HFFc6 (cell line): ENCODE measurements at places on chromosomes 12 and 14.

DNA sequence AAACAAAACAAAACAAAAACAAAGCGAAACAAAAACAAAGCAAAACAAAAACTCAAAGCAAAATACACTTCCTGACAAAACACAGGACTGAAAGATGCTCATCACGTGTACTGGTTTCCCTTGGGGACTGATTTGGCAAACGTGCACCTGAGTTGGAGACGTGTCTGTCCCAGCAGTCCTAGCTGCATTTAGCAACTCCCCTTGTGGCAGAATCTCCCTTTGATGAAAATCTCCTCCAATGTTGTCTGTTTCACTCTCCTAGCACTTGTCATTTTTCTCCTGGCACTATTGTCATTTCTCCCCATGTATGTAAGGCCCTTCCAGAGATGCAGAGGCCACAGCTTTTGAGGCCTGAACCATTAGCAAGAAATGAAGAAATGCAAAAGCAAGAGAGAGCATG, 6.8 kb upstream of the SLC24A4 start:
- no peak for DNase-seq

DNA sequence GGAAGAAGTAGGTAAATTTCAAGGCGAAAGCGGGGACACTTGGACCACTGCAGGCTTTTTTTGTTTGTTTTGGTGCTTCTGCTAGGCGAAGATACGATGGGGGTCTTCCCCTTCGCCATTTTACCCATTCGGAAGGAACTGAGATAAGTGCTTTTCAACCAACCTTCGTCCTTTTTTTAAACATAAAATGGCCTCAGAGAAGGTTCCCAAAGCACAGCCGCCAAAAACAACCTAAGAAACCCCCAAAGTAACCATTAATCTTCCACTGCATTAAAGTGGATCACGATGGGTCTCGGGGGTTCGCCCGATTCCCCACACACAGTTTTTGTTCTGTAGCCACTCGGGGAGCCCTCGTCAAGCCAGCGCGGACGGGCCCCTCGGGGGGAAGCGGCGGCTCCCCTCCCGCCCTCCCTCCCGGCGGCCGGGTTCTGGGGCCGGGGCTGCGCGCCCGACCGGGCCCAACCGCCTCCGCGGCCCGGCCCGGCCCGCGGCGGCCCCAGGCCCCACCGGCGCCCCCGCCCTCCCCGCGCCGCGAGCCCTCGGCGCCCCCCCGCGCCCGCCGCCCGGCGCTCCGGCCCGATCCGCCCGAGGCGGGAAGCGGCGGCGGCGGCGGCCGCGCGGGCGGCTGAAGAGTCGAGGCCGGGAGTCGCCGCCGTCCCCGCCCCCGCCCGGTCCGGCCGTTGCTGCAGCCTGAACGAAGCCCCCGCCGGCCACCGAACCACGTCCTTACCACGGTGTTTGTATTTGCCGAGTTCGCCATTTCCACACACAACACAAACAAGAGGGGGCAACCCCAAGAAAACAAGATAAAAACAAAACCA, 790 bp downstream of the GTF2A1 start:
- DNase-seq: peak; percentile 5

- peak; percentile 22 for DNase-seq
Measured at GRCh38 chr14:92362781-92363235, 39.8 kb downstream of the SLC24A4 start.

DNA sequence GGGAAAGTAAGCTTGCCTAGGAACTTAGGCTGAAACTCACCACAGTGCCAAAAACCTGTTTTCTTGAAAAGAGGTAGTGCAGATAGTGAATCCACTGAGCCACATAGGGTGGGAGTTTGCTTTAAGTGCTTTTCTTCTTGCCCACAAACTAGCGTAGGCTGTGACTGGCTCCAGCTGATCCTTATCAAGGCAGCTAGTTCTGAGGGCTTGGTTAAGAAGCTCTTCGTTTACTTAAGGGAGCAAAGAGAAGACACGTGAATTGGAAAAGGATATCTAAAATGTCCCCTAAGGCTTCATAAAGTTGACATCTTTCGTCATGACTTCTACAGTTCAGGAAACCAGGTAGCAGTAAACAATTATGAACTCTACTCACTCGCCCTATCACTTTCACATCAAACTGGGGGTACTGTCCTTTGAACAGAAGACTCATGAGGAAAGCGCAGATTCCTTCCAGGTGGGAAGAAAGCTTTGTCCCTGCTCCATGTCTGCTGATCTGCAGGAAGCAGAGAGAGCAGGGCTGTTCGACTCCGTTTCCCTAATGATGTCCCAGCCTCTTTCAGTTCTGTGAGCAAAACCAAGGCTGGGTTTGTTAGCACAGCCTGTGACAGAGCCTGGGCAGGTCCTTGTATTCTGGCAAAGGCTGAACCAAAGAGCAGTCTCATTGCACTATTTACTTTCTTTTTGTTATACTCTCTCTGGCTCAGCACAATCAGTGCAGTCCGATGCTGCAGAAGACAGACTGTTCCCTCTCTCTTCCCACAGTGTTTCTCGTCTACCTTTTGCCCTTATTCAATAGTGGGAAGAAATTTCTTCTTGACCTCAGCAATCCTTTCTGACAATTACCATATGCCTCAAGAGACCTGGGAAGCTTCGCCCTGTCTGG, 93.5 kb upstream of the ETV6 start:
- DNase-seq: no peak

DNA sequence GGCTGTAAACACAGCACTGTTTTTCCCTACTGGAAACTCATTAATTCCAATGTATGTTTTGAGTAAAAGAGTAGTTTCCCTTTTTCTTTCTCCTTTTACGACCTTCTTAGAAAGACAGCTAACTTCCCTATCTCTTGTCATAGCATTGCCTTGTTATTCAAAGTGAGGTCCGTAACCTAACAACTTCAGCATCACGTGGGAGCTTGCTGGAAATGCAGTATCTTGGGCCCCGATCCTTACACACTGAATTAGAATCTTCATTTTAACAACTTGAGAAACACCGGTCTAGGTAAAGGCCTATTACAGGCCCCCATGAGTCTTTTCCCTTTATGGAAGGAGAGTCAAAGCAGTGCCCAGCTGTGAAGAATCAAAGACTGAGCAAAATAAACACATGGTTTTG, 230.7 kb upstream of the PRKD1 start:
- no peak for DNase-seq
